ENCODE measurements at places on chromosomes 2 and 18. TPM values are rescaled to one million over a fixed set of nuclear protein-coding genes. Genes with fewer than 3 reads are reported as not detected.

Gene MAL
- 178 TPM for total RNA-seq

Gene AQP12A
- not detected for total RNA-seq

GRCh38 chr2:159133797-159134196 lies 152.7 kb downstream of the WDSUB1 start:
- DNase-seq = no peak

DNA sequence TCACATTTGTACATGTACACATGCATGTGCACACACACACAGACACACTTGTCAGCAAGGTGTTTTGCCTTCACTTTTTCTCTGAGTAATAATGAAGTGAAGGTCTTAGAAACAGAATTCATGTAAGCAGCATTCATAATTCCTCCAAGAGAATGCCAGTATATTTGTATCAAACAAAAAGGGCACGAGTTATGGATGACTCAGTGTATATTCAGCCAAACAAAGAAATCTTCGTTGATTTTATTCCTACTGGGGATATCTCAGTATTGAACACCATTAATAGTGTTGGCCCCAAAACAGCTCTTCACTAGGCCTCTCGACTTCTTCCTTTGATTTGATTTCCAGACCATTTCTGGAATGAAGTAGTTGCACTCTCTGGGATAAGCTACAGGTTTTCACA lies 125.3 kb downstream of the PIK3C3 start:
- no peak for DNase-seq

DNA sequence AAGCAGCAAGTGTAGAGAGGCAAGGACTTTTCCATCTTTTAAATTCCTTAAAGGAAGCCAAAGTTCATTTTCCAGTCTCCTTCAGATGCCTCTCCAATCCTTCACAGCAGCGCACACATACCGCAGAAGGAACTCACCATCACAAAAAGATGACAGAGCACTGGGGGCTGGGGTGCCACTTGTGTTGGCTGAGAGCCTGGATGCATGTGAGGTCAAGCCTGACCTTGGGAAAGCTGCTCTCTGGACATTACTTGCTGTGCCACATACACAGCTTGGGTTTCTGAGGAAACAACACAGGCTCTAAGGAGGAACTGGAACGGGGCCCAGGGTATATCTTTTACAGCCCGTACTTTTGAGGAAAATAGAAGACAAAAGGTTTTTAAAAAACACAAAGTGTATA lies 364.3 kb upstream of the MEX3C start:
- DNase-seq = no peak

GRCh38 chr2:190458352-190459107 lies 50.4 kb downstream of the MFSD6 start:
- no peak for DNase-seq
